Kidney (tissue), 22 donors: ENCODE measurements at places on chromosomes 6 and 20. TPM values are rescaled to one million over a fixed set of nuclear protein-coding genes. Genes with fewer than 3 reads are reported as not detected.

DNA sequence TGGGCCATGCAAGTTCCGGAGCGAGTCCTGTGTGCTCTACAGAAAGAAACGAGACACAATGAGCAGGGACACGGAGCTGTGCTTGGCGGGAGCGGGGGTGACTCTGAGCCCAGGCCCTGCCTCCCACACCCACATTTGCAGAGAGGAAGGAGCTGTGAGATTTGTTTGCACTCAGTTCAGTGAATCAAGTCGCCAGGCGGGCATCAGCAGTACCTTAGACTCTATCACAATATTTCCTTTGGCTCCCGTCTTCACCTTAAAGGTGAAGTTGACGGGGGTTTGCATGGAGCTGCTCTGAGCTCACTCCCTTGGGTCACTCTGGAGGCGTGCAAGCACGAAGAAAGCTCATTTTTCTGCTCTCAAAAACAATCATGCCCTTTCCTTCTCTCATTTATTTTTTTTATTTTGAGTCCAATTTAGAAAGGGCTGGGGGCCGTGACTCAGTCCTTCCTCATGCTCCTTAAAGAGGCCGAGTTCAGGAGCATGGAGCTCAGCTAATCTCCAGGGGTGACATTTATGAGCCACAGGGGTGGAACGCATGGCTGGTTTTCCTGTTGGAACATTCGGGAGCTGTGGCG lies 188.2 kb downstream of the NFATC2 start:
- peak; percentile 38 for DNase-seq
- no peaks in the 10 kb centered on the region for H3K4me1 ChIP-seq
- no peaks in the 10 kb centered on the region for H3K27me3 ChIP-seq
- no peak overlapping the region for H3K27ac ChIP-seq

GRCh38 chr6:10555625-10556309 lies 34.6 kb downstream of the GCNT2 start:
- peak overlapping the region; percentile 18 for H3K4me3 ChIP-seq
- peak overlapping the region; percentile 45 for H3K27ac ChIP-seq
- no peaks in the 10 kb centered on the region for H3K36me3 ChIP-seq
- DNase-seq, result peak; percentile 82
- peaks cover 16% of the 10 kb centered on the region for H3K4me1 ChIP-seq

DNA sequence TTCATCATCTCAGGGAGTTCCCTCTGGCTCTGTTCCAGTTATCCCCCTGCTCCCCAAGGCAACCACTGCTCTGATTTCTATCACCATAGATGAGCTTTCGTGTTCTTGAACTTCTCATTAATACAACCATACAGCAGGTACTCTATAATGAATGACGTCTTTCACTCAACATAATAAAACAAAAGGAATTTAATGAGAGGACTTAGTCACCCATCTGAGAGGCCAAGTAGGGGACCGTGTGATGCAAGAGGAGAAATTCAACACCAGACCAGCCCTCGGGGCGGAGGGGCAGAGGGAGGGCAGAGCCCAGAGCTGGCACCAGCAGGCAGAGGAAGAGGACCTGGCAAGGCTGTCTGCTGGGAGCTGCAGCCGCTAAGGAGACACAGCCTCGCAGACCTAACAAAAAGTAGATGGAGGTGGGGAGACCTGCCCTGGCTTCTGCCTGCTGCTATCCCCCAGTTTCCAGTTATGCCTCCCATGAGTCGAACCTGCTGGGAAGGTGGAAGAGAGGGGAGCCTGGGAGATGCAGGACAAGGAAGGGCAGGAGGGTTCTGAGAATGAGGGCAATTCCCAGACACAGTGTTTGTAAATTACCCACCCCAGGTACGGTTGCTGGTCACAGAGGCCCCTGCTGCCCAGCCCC lies 13.8 kb downstream of the CCN5 start:
- no peaks in the 10 kb centered on the region for H3K36me3 ChIP-seq
- no peak for DNase-seq
- H3K27ac ChIP-seq, result no peak overlapping the region
- H3K4me1 ChIP-seq, result peaks cover 3% of the 10 kb centered on the region
- no peak overlapping the region for H3K4me3 ChIP-seq

GRCh38 chr20:32638848-32639247 lies 34.9 kb downstream of the C20orf203 start:
- H3K27me3 ChIP-seq, result no peaks in the 10 kb centered on the region
- no peaks in the 10 kb centered on the region for H3K36me3 ChIP-seq
- H3K4me1 ChIP-seq, result no peaks in the 10 kb centered on the region
- H3K27ac ChIP-seq, result no peak overlapping the region
- no peak for DNase-seq

DNA sequence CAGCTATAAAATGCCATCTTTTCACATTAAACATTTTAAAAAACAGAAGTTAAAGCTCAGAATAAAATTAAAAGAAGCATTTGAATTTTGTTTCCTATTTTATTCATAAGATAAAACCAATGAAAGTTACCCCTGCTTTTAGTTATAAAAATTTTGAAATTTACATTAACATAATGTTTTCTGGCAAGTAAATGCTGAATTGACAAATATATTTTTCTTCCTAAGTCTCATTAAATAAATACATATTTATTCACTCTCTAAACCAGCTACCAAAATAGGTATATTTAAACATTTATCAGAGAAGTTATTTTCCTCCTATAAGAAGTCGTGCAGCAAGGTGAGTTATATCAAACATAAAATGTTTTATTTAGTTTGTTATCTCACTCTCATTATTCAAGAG lies 213.6 kb downstream of the TRDN start:
- no peaks in the 10 kb centered on the region for H3K27me3 ChIP-seq
- H3K27ac ChIP-seq, result no peak overlapping the region
- no peaks in the 10 kb centered on the region for H3K36me3 ChIP-seq

GRCh38 chr6:95805699-95806098 lies 210.1 kb upstream of the FUT9 start:
- H3K27ac ChIP-seq, result no peak overlapping the region
- no peak overlapping the region for H3K4me3 ChIP-seq
- H3K4me1 ChIP-seq, result no peaks in the 10 kb centered on the region
- no peak for DNase-seq

GRCh38 chr6:148508401-148509041 lies 165.9 kb downstream of the SASH1 start:
- peaks cover 4% of the 10 kb centered on the region for H3K4me1 ChIP-seq
- no peaks in the 10 kb centered on the region for H3K27me3 ChIP-seq
- H3K4me3 ChIP-seq, result peak overlapping the region; percentile 49
- peak overlapping the region; percentile 71 for H3K27ac ChIP-seq
- no peaks in the 10 kb centered on the region for H3K36me3 ChIP-seq
- peak; percentile 50 for DNase-seq

DNA sequence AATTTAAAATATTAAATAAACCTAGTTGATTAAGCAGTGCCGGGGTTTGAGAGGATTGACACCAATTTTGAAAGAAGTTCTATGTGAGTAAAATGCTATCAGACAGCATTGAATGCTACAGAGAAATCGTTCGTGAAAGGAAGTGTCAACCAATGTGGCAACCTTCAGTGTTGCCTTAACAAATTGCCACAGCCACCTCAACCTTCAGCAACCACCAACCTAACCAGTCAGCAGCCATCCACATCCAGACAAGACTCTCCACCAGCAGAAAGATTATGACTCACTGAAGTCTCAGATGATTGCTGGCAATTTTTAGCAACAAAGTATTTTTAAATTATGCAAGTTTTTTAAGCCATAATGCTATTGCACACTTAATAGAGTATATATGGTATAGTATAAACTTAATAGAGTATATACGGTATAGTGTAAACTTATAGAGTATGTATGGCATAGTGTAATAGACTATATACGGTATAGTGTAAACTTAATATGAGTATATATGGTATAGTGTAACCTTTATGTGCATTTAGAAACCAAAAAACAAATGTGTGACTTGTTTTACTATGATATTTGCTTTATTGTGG lies 65.3 kb upstream of the ID4 start:
- H3K27ac ChIP-seq, result no peak overlapping the region
- H3K36me3 ChIP-seq, result no peaks in the 10 kb centered on the region
- H3K27me3 ChIP-seq, result no peaks in the 10 kb centered on the region
- H3K4me1 ChIP-seq, result no peaks in the 10 kb centered on the region

DNA sequence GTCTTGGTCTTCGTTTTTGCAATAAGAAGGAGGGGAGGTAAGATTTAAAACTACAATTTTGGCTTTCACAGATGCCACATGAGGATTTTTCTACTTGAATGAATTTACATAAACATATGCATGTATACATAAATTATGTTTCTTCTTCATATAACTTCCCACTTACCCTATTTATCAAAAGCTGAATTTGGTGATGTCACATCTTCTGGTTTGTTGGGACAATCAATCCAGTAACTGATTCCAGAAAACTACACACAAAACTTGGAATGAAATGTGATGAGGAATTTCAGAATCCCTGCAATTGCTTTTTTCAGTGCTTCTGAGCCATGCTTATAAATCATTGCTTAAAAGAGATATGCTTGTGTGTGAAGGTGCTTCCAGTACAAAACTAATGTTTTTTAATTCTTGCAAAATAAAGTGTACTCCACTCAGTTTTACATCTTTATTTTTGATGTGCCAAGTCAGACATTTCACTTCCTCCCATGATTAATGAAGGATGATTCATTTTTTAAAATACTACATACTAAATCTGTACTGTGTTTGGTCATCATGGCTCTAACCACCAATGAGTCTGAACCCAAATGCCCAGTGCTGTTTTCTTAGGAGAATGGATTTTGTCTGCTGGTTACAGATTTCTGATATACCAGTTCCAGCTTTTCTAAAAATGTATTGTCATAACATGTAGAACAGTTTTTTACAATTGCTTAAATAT lies 32.1 kb upstream of the RIN2 start:
- H3K27me3 ChIP-seq, result no peaks in the 10 kb centered on the region
- no peak overlapping the region for H3K27ac ChIP-seq
- H3K4me1 ChIP-seq, result no peaks in the 10 kb centered on the region
- H3K36me3 ChIP-seq, result no peaks in the 10 kb centered on the region
- no peak overlapping the region for H3K4me3 ChIP-seq

Gene CENPW
- total RNA-seq, result 5.8 TPM

Gene GABRR1
- not detected for total RNA-seq

Gene AGER
- 13.0 TPM for total RNA-seq

Gene COL21A1
- 3.1 TPM for total RNA-seq

Gene TGM2
- total RNA-seq, result 611 TPM
